ENCODE measurements at places on chromosomes 3 and 15.

GRCh38 chr3:37198996-37199395, 24.6 kb upstream of the LRRFIP2 start:
- no peaks in the 10 kb centered on the region for H3K36me3 ChIP-seq
- no peak overlapping the region for H3K4me3 ChIP-seq
- no peak for DNase-seq
- H3K27ac ChIP-seq, result no peak overlapping the region
- H3K27me3 ChIP-seq, result peaks cover 16% of the 10 kb centered on the region

DNA sequence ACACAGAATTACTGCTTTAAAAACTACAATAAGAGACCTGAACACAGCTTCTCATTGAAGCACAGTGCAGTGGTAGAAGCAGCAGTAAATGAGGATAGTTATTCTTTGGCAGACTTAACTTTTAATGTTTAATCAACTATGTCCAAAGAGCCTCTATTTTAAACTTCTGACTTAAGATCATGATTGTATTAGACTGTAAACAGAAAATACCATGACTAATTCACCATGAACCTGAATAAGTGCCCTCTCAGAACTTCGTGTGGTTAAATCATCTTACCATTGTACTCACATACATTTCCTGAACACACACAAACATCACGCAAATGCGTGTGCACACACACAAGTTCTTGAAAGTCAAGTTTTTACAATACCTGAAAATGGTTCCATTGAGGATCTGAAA, 13.9 kb downstream of the CEP152 start:
- no peaks in the 10 kb centered on the region for H3K27me3 ChIP-seq
- H3K27ac ChIP-seq, result peak overlapping the region; percentile 79
- H3K4me3 ChIP-seq, result peak overlapping the region; percentile 17

DNA sequence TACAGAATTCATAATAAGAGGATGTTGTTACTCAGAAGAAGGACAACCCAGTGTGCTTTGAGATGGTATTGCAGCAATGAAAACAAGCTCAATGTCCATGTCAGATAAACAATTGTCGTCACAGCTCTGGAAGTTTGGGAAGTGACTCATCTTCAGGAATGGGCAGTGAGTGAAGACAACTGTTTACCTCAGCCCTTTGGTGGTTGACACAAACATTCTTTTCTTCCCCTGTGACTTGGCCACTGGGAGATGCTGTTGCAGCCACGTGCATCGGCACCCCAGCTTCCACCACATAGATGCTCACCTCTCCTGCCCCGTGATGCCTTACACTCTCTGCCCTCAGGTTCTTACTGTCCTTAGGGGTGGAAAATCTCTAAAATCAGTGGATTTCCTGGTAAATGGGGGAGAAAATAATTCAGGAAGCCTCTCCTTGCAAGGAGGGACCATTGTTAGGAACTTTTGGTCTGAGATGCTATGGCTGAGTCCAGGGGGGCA, 114.1 kb upstream of the GALNT15 start:
- H3K4me1 ChIP-seq, result peaks cover 1% of the 10 kb centered on the region
- H3K27ac ChIP-seq, result no peak overlapping the region
- H3K36me3 ChIP-seq, result no peaks in the 10 kb centered on the region
- no peak for DNase-seq
- H3K4me3 ChIP-seq, result no peak overlapping the region

DNA sequence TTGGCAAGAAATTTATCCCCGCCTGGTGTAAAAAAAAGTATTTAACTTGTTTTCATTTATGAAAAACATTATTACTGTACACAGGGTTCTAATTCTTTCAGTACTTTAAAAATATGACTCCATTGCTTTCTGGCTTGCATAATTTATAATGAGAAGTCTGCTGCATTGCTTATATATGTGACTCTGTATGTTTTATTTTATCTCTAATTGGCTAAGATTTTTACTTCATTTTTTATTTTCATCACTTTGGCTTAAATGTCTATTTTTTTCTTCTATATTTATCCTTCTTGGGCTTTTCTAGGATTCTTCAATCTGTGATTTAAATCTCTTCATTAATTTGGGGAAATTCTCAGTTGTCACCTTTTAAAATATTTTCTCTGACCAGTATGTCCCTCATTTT, 636.6 kb upstream of the NR2F2 start:
- no peak overlapping the region for H3K4me3 ChIP-seq
- H3K4me1 ChIP-seq, result peaks cover 2% of the 10 kb centered on the region
- H3K36me3 ChIP-seq, result no peaks in the 10 kb centered on the region
- no peak overlapping the region for H3K27ac ChIP-seq

DNA sequence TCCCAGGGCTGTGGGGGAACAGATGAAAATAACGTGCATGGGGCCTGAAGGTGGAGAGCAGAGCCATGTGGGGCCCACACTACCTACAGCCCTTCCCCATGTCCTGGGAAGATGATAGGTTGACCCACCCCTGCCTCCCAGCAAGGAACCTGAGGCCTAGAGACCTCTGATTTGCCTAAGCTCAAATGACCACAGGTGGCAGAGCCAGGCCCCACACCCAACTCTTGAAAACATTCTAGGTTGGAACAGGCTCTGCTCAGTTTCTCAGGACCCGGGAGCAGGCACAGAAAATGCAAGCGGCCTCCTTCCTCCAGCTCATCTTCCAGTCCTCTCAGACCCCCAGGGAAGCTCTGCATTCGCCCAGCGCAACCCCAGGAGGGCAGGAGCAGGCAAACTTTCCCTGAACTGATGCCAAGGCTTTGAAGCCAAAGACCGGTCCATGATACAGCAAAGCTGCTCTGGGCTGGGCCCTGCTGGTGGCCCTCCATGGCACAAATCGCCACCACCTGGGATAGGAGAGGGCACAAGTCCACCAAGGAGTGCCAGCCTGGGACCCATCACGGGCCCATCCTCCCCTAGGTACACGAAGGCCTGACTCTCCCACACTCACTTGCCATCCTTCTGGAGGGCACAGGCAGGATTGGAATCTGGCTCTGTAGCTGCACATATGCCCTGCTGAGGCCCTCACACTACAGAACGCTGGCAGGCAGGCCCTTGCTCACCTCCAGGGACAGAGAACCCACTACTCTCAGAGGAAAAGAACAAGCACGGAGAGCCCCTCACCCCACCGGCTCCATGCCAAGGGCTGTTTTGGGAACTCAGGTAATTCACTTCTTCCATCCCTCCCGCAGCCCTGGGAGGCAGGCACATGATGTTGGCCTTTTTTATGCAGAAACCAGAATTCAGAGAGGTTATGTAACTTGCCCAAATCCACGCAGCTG, 51.0 kb upstream of the FURIN start:
- H3K4me1 ChIP-seq, result peaks cover 78% of the 10 kb centered on the region
- H3K36me3 ChIP-seq, result peaks cover 32% of the 10 kb centered on the region
- H3K27me3 ChIP-seq, result no peaks in the 10 kb centered on the region
- H3K27ac ChIP-seq, result peak overlapping the region; percentile 99
- no peak for DNase-seq
- peak overlapping the region; percentile 80 for H3K4me3 ChIP-seq

DNA sequence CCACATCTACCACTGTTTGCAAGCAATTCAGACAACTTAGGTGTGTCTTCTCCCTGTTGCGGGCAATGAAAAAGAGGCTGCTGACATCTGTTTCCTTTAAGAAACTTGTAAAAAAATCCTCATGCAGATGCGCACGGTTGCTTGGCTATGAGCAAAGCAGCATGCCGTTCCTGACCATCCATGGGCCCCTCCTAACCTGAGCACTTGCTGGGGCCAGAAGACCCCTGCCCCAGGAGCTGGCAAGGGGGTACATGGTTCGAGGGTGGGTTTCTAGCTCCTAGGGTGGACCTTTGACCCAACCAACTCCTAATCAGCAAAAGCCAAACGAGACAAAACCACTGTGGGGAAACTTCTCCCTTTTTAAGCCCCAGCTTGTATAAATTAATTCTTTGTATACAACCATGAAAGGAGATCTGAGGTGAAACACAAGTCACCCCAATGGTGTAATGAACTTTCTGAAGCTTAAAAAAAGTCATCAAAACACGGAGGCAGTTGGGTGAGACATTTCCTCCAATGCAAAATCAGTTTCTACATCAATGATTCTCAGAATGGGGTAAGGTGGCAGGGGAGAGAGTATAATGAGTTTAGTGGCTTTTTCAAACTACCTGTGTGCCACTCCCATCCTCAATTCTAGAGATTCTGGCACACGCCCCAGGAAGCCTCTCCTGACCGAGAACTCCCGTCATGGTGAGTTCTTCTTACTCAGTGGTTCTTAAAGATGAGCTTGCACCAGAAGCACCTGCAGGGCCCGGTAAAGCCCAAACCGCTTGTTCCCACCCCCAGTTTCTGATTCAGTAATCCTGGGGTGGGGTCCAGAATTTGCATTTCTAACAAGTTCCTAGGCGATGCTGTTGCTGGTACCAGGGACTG, 44.1 kb downstream of the CPN2 start:
- DNase-seq, result peak; percentile 85
- peaks cover 3% of the 10 kb centered on the region for H3K36me3 ChIP-seq
- H3K27me3 ChIP-seq, result no peaks in the 10 kb centered on the region
- H3K4me1 ChIP-seq, result peaks cover 53% of the 10 kb centered on the region
- H3K27ac ChIP-seq, result peak overlapping the region; percentile 84
- peak overlapping the region; percentile 74 for H3K4me3 ChIP-seq
